Right renal cortex interstitium (tissue), 3 donors: ENCODE measurements at places on chromosomes 6 and 20. TPM values are rescaled to one million over a fixed set of nuclear protein-coding genes. Genes with fewer than 3 reads are reported as not detected.

- DNase-seq, result no peak
Observed at GRCh38 chr6:1630771-1631217, 21.1 kb downstream of the FOXC1 start.

The ZFP57 gene
- polyA plus RNA-seq, result 0.20 TPM

The TMEM151B gene
- polyA plus RNA-seq, result 0.42 TPM

DNA sequence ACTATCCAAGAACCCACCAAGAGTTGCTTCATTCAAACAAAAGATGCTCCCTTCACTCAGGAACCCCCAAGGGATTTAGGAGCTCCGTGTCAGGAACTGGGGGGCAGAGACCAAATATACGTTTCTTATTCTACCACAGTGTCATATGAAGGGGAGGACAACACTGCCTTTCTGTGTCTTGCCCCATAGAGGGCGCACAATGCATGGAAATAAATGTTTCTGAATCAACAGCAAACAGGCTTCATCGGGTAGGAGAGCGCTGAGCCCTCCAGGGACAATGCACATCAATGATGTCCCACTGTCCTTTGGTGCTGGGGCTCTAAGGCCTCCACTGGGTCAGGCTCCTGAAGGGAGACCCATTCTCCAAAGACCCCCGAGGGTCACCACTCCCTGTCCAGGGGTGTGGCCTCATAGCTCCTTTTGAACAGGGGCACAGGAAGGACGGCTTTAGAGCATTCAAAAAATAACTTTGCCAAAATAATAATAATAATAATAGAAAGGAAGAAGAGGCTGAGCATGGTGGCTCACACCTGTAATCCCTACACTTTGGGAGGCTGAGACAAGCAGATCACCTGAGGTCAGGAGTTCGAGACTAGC lies 31.1 kb downstream of the PLG start:
- DNase-seq, result peak; percentile 33
